Pulmonary artery endothelial cell (primary cell): ENCODE measurements at places on chromosomes 5 and 9. TPM values are rescaled to one million over a fixed set of nuclear protein-coding genes. Genes with fewer than 3 reads are reported as not detected.

DOCK8 gene
- 0.33 and 0.78 TPM in 2 replicates for total RNA-seq

GRXCR2 gene
- not detected in 2 replicates for total RNA-seq

RLN2 gene
- total RNA-seq: 0.35 TPM in 1 of 2 replicates, not detected in the other

TSSK1B gene
- total RNA-seq: not detected in 2 replicates

TLX3 gene
- total RNA-seq: not detected in 2 replicates

PDE6A gene
- total RNA-seq: not detected in 2 replicates

SV2C gene
- not detected in 2 replicates for total RNA-seq

CMYA5 gene
- under 0.01 and 0.07 TPM in 2 replicates for total RNA-seq
